ENCODE measurements at places on chromosomes 7 and 10.

DNA sequence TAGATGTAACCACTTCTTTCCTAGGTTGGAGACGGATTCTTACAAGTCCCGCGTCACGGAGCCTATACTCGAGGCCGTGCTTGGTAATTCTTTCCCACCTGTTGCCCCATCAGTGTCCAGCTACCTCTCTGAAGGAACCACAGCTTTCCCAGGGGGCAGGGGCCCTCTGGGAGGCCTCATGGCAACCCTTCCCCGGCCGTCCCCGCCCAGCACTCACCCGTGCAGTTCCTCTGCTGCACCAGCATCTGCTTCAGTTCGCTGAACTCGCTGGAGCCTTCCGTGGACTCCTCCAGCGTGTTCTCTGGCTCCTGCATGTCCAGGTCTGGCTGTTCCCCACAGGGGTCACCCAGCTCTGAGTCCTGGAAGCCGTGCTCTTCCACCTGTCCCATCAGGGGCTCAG lies 24.5 kb downstream of the ZNF777 start:
- no peak for DNase-seq

GRCh38 chr7:139931190-139931934 lies 102.3 kb downstream of the TBXAS1 start:
- no peak for DNase-seq

- no peak for DNase-seq
Observed at GRCh38 chr7:102321351-102322201, 34.7 kb downstream of the SPDYE6 start.

GRCh38 chr10:77837248-77837924 lies 89.2 kb downstream of the DLG5 start:
- no peak for DNase-seq

DNA sequence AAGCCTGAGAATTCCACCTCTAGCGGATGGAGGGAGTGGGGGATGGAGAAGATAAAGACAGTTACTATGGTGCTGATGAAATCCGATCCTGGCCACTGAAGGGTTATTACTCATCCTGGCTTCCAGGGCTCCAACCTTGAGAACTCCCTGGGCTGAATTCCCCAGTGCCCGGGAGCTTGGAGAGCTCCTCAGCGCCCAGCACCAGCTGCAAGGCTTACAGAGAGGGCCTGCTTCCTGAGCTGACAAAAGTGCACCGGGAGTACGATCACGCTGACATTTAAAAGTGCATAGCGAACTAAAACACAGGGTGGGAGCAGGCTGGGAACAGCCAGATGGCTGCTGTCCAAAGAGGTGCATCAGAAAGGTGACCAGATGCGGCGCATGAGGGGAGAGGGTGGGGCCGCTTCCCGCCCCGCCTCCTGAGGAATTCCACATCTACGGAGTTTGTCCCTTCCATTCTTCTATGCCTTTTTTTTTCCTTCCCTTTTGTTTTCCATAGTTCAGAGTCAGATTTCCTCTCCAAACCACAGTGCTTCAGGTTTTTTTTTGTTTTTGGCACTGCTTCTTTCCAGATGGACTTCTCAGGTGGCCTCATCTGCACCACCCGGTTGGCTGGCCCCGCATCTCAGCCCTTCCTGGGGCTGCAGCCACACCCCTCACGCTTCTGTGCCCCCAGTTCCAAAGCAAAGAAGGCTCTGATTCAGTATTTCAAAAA lies 62.4 kb upstream of the MKRN1 start:
- peak; percentile 69 for DNase-seq

GRCh38 chr7:157525491-157525915 lies 188.7 kb downstream of the DNAJB6 start:
- DNase-seq = no peak
